ENCODE measurements at places on chromosomes 3 and 15.
A peak's percentile ranks its signal among the peaks of the same experiment; 100 is the strongest.

DNA sequence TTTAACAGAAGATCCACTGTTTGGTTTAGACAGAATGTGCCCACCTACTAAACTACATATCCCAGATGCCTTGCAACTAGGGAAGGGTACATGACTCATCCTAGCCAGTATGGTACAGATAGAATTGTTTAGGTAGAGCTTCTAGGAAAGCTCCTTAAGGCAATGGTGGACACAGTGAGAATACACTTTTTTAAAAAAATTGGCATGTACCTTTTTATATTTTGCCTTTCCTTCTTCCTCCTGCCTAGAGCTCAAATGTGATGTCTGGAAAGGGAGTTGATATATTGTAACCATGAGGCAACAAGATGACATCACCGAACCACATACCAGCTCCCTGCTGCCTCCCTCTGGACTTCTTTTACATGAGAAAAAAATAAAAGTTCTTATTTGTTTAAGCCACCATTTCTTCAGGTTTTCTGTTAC, 14.4 kb upstream of the C3orf80 start:
- DNase-seq: no peak

DNA sequence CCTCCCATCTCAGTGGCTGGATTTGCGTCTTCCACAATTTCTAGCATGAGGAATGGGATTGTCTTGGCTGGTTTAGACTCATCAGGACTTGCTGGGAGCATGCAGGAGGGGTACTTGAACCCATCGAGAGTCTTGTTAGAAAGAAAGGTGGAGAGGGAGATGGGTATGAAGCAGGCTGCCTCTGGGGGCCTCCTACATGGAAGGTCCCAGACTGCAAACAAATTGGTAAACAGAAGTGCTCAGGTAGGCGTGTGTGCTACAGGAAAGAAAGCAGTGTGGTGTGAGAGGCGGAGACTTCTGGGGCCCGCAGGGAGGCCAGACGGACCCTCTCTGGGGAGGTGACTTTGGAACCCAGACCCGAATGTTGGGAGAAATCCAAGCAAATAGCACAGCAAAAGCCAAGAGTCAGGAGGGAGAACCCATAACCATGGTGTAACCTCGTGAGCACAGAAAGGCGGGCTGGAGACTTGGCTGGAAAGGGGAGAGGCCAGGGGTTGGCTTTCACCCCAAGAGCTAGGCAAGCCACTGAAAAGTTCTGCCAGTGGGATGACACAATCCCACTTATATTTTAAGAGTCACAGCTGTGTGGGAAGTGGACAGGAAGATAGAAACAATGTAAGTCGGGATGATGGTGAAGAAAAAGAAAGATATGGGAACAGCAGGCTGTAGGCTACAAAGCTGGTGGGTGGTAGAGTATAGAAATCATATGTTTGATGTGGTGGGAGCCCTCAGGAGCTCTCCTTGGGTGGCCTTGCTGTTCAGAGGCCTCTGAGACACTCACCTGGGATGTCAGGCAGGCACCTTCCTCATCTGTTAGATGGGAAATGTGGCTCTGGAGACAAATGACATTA, 130.1 kb upstream of the PRR20G start:
- peak; percentile 91 for DNase-seq

- DNase-seq: no peak
Measured at GRCh38 chr3:60226912-60227311, 1024.3 kb downstream of the FHIT start.

DNA sequence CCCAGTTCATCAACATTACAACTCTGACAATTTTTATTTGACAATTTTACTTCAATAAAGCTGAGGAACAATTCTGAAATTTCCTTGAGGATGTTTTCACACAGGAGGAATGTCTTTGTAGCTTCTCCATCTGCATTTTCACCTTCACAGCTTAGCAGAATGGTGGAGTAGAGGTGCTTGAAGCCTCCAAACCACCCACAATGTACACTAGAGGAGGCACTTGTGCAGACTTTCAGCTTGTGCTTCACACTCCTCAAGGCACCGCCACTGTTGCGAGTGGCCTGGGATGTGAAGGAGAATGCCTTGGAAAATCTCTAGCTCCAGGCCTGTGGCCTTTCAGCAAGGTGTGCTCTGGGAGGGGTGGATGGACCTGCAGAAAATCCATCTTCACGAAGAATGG, 181.9 kb downstream of the EPHB1 start:
- no peak for DNase-seq

- DNase-seq: no peak
Measured at GRCh38 chr3:129343643-129344360, 65.1 kb downstream of the HMCES start.

DNA sequence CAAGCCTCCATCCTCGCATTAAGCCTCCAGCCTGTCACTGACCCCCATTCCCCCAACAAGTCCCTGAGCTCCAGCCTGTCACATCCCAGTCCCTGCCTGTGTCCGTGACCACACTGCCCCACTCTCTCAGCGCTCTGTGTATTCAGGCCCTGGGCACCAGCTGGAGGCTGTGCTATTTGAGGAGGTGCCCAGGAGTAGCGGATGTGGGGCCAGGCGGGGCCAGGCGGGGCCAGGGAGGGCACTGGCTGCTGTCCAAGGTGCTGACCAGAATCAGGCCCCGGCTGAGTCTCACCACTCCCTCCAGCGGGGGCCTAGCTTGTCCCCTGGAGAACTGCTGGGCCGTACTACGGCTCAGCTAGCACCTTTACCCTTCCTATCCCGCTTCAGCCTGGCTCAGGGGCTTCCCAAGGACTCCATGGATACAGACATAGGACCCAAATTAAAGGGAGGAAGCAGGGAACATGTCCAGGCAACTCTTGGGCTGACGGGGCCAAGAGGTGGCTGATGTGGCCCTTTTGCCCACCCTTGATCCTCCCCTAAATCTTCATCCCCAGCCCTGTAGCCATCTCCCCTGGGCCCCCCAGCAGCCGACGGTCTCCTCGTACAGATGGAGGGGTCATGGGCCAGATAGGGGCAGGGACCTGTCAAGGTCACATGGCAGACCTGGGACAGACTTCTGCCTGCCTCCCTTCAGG, 1.1 kb downstream of the HHATL start:
- DNase-seq: no peak

DNA sequence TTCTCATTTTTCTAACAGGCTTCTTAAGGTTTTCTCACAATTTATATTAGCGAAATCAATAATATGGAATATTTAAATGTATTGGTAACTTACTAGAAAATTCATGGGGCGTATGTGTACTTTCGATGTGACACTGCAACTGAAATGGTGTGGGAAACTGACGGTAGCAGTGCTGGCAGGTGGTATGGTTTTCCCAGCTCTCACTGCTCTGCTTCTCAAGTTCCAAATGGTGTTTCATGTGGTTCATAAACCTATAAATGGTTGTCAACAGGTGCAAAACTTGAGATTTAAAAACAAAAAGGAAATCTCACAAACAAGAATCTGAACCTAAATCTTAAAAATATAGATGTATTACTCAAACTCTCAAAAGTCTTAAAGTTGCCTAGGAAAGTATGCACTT, 54.7 kb downstream of the ZNF280D start:
- DNase-seq: no peak

- no peak for DNase-seq
Measured at GRCh38 chr3:8623741-8624140, 20.9 kb downstream of the SSUH2 start.

DNA sequence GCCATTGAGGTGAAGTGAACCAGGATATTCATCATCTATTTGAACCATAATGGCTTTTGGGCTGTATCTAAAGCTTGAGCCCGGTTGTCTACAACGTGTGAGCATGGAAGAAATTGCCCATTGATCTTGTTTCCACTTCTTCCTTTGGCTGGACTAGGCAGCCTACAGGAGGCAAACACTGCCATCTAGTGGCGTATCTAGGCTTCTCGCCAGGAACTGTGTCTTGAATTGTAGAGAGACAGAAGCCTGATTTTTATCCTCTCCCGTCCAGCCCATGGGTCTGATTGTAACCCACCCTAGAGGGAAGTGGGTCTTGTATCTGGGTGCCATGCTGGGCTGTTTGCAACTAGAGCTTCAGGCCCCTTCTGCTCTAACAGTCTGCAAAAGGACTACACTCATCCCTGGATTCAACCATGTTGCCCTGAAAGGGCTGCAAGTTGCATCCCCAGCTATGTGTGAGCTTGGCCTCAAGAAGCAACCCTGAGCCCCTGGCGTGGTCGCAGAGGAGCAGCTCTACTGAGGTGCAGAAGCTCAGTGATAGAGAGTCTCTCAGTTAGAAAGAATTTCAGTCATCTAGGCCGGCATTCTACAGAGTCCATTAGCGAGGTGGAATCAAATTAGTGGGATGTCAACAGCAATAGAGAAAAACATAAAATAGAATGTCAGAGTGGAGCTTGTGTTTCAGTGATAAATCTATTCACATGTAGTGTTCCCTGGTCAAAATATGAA, 170.2 kb upstream of the UMPS start:
- no peak for DNase-seq

All from esophagus muscularis mucosa (tissue), 4 donors.